ENCODE measurements at places on chromosomes 12 and 14. TPM values are rescaled to one million over a fixed set of nuclear protein-coding genes. Genes with fewer than 3 reads are reported as not detected.

The PDE3A gene
- total RNA-seq: 7.7 TPM

The RPGRIP1 gene
- total RNA-seq: not detected

The TMEM119 gene
- 9.1 TPM for total RNA-seq

- H3K27ac ChIP-seq: no peak overlapping the region
- H3K4me3 ChIP-seq: no peak overlapping the region
- H3K36me3 ChIP-seq: no peaks in the 10 kb centered on the region
- no peaks in the 10 kb centered on the region for H3K4me1 ChIP-seq
- H3K27me3 ChIP-seq: no peaks in the 10 kb centered on the region
- DNase-seq: no peak
Measured at GRCh38 chr12:113778432-113779132, 187.5 kb downstream of the RBM19 start.

- H3K27ac ChIP-seq: peak overlapping the region; percentile 80
- no peaks in the 10 kb centered on the region for H3K27me3 ChIP-seq
- peak; percentile 38 for DNase-seq
- peaks cover 8% of the 10 kb centered on the region for H3K4me1 ChIP-seq
- no peaks in the 10 kb centered on the region for H3K36me3 ChIP-seq
- peak overlapping the region; percentile 73 for H3K4me3 ChIP-seq
Measured at GRCh38 chr12:123270214-123271000, 1.2 kb downstream of the CDK2AP1 start.

Measured in uterus (tissue), 4 donors.